ENCODE measurements at places on chromosomes 2 and 18.

DNA sequence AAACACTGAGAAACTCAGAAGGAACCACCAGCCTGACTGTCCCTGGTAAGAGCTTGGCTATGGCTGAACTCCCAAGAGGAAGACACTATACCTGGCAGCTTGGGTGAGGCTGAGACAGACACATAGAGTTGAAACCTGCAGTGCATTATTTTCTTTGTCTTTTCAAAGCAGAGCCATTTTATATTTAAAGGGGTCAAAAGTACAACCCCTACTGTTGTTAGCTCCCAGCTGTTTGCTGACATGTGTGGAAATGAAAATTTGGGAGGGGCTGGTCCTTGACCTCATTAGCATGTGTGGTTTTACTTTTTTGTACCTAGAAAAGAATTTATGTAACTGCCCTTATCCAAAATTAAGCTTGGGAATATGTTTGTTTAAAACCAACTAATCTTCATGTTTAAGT lies 309.0 kb downstream of the RPRM start:
- DNase-seq = no peak

DNA sequence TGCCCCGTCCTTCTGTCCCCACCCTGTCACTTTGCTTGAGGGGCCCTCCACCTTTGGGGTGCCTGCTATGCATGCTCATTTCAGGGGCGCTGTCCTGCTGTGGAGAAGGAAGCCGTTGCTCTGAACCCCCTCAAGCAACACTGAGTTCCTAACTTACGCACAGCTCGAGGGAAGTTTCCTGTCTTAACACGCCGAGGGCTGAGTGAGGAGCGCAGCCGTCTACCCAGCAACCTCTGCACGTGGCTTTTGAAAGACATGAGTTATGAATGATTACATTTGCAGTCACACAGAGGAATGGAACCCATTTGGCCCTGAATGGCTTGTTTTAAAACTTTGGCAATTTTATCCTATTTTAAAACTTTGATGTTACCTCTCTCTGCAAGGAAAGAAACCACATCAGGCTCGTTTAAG lies 14.0 kb downstream of the RAMP1 start:
- no peak for DNase-seq

GRCh38 chr18:48006415-48007175 lies 76.1 kb upstream of the SMAD2 start:
- DNase-seq = no peak

DNA sequence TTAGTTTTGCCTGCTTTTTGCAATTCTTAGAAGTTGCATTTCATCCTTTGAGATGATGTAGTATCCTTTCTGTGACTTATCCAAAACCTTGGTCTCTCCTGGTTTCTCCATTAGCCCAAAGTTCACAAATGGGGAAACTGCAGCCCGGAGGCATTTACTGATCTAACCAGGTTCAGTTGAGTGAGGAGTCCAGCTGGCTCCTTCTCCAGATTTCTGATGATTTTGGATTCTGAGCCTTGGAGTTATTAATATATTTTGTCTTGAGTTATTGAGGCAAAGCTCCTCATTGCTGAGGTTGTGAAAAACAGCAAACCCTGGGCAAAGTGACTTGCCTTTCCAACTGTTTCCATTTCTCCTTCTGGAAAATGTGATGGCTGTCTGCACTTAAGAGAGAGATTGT lies 1.7 kb downstream of the SLC1A4 start:
- no peak for DNase-seq

DNA sequence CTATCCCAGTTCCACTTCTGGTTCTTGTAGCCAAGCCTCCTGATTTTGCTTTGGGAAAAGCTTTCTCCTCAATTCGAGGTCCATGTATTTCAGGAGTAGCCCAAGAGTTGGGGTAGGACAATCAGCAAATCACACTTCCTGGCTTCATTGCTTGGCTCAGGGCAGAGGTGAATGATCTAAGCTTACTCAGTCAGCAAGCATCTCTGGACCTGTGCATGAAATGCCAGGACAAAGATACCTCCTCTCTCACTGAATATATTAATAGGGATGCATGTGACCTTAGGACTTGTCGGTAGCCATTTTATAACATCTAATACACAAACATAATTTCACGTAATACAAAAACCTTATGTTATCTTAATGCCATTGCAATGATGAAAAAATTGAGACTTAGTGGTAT lies 373.1 kb downstream of the TGIF1 start:
- no peak for DNase-seq

GRCh38 chr2:140154271-140154670 lies 1374.1 kb upstream of the NXPH2 start:
- DNase-seq = no peak

- no peak for DNase-seq
Measured at GRCh38 chr2:44398243-44398897, 36.6 kb downstream of the CAMKMT start.
